ENCODE measurements at places on chromosomes 5 and 9.

- no peak for DNase-seq
Measured at GRCh38 chr9:4622016-4622415, 40.1 kb upstream of the PLPP6 start.

DNA sequence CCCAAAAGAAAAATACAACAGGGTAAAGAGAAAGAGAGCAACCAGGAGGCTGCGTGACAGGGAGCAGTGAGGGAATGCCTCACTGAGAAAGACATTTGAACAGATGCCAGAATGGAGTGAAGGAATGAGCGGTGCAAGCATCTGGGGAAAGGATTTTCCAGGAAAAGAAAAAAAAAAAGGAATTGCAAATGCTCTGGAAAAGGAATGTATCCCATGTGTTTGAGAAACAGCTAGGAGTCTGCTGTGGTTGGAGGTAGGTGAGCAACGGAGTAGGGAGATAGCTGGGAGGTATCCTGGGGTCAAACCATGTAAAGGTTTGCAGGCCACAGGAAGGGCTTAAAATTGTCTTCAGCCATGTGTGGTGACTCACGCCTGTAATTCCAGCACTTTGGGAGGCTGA lies 23.6 kb upstream of the CEMIP2 start:
- DNase-seq = no peak

DNA sequence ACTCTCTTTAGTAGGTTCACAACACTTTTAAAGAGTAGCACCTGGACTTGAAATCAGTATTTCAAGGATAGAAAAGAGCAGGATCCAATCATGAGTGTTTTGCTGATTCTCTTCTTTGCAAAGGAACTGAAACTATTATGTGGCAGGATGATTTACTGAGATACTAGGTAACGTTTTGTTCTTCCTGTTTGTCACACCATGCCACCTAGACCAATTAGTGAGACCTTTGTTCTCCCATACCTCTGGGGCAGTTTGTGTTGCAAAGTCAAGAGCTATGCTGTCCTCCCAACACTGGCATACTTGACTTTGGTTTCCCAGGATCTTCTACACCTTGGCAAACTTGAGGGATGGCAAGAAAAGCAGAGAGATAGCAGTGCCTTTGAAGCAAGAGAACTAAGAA lies 43.4 kb downstream of the PPP1R2B start:
- DNase-seq = no peak

DNA sequence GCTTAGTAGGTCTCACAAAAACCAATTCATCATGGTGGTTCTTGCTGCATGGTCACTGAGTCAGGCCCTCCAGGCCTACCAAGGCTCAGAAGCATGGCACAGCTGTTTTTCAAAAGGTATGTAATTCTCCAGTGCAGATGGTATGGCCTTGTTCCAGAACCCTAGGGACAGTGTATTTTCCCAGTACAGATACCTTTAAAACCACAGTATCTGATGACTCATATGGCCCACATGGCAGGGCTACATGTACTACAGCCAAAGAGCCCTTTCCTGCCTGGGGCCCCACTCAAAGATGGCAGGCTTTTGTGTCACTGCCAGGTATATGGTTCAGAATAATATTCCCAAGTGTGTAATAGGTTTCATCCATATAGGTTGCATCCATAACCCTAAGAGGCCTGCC lies 16.5 kb downstream of the CSF2 start:
- no peak for DNase-seq

DNA sequence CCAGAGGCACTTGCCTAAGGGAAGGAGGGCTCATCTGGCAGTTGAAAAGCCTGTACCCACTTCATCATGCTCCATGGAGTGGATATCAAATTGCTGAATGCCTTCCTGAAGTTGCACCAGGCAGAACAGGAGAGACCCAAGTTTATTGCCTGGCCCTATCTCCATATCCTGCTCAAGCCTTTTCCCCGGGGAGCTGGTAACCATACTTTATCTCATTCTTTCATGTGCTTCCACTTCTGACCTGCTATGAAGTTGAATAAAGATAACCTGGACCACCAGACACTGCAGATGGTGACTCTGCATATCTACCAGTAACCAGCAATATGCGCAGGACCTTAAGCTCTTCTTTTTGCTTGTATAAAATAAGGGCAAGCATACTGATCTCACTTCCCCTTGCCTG lies 1397.5 kb upstream of the CDH6 start:
- no peak for DNase-seq
